Activated T-helper 2 cell treated with anti-CD3 and anti-CD28 coated beads, Interferon-gamma antibody, Interleukin-2, Interleukin-4, amounts not matched to agents 10 μg/mL and 5 μg/mL and 100 μg/mL, durations not matched to agents 14 hours and 24 hours and 36 hours (primary cell): ENCODE measurements at places on chromosomes 6 and 20. TPM values are rescaled to one million over a fixed set of nuclear protein-coding genes. Genes with fewer than 3 reads are reported as not detected.

The IRAK1BP1 gene
- total RNA-seq, result 2.3 and 2.6 TPM in 2 replicates

The ME1 gene
- 0.05 TPM in 1 of 2 replicates, not detected in the other for total RNA-seq

DNA sequence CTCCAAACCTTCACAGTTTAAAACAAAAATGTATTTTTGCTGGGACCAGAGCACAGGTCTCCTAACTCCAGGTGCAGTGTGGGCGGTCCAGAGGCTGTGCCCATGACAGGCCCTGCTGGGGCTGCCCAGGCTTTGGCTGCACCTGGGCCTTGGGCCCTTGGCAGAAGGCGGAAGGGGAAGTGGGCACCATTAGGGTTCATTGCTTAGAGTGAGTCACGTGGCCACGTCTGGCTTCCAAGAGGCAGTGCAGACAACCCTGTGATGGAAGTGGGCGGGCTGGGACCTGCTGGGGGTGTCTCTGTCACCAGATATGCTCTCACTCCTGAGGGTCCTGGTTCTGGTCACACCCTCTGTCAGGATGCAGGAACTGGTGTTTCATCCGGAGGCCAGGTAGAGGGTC lies 302.2 kb downstream of the QKI start:
- no peak for DNase-seq
- H3K4me1 ChIP-seq, result no peaks in the 10 kb centered on the region
- no peak overlapping the region for H3K4me3 ChIP-seq
- no peaks in the 10 kb centered on the region for H3K36me3 ChIP-seq

GRCh38 chr20:31602431-31602778 lies 2.7 kb upstream of the ID1 start:
- no peak overlapping the region for H3K4me3 ChIP-seq
- H3K4me1 ChIP-seq, result peaks cover 23% of the 10 kb centered on the region
- no peaks in the 10 kb centered on the region for H3K36me3 ChIP-seq
- no peak overlapping the region for H3K27ac ChIP-seq
- peaks cover 31% of the 10 kb centered on the region for H3K27me3 ChIP-seq

DNA sequence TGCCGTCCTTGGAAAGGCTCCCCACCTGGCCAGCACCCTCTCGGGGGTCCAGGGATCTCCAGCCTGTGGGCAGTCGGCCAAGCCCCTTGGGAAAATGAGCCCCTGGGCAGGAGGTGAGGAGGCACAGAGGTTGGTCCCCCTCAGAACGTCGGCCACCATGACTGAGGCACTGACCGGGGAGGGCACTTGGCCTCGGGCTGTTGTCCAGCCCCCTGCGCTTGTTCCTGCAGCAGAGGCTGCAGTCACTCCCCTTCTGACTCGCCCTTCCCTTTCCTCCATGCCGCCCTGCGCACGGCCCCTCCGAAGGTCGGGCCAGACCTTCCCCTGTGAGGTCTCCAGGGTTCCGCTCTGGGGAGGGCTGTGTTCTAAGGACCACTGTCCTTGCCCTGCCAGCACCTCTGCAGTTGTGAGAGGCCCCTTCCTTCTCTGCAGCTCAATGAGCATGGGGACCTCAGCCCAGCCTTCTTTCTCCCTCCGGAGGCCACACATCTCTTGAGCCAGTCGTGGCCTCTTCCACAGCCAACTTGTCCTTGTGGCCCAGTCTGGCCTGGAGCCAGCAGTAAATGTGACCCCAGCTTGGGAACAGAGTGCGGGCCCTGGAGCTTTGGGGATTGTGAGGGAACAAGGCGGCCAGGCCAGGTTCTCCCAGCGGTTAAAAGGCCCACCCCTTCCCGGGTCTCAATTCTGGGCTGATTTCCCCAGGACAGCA lies 195.5 kb downstream of the DLL1 start:
- no peak overlapping the region for H3K4me3 ChIP-seq
- H3K27ac ChIP-seq, result no peak overlapping the region
- no peak for DNase-seq
- peaks cover 4% of the 10 kb centered on the region for H3K4me1 ChIP-seq
- H3K27me3 ChIP-seq, result no peaks in the 10 kb centered on the region
